ENCODE measurements at places on chromosomes 3 and 15.

DNA sequence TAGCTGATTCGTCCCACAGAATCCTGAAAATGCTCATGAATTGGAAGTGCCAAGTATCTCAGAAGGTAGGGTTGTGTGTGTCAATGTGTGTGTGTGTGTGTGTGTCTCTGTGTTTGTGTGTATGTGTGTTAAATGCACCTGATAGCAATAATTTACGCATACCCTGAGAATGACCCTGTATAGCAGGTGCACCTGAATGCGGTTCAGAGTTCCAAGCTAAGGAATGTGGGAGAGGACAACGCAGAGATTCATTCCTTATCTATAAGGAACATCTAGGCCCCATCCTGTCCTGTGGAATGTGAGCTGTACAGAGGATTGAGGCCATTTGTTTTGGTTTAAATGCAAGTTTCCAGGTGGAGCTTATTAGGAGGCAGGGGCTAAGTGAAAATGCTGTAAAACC lies 49.1 kb upstream of the NEDD4 start:
- DNase-seq, result no peak

- no peak for DNase-seq
Observed at GRCh38 chr15:88073391-88073691, 183.2 kb downstream of the NTRK3 start.

- DNase-seq, result no peak
Observed at GRCh38 chr3:62884096-62884870, 9.1 kb upstream of the CADPS start.

DNA sequence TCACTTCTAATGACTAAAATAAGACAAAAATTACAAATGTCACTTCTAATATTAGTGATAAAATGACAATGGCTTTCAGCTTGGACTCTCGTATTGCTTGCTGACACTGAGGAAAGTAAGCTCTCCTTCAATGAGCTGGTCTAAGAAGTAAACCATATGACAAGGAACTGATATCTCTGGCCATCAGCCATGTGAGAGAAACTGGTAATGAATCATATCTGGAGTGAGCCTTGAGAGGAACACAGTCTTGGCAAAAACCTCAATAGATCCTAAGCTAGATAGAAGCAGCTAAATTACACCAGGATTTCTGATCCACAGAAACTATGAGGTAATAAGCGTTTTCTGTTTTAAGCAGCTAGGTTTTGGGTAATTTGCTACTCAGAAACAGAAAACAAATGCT lies 1575.1 kb downstream of the OTOL1 start:
- peak; percentile 46 for DNase-seq

- DNase-seq, result no peak
Observed at GRCh38 chr15:52256930-52257733, 38.5 kb downstream of the MYO5C start.

- DNase-seq, result no peak
Observed at GRCh38 chr3:177035676-177036075, 161.6 kb downstream of the TBL1XR1 start.

GRCh38 chr15:90987561-90988141 lies 6.7 kb downstream of the PRC1 start:
- DNase-seq, result peak; percentile 28

- DNase-seq, result peak; percentile 27
Observed at GRCh38 chr15:51736751-51737521, 519 bp downstream of the LYSMD2 start.

- DNase-seq, result no peak
Observed at GRCh38 chr15:90839187-90840071, 29.0 kb upstream of the FURIN start.

GRCh38 chr3:15783361-15783969 lies 14.3 kb downstream of the ANKRD28 start:
- DNase-seq, result peak; percentile 76

- DNase-seq, result no peak
Observed at GRCh38 chr3:138331143-138331894, 1.7 kb upstream of the NME9 start.

GRCh38 chr3:105533960-105534359 lies 167.3 kb downstream of the ALCAM start:
- DNase-seq, result peak; percentile 18

DNA sequence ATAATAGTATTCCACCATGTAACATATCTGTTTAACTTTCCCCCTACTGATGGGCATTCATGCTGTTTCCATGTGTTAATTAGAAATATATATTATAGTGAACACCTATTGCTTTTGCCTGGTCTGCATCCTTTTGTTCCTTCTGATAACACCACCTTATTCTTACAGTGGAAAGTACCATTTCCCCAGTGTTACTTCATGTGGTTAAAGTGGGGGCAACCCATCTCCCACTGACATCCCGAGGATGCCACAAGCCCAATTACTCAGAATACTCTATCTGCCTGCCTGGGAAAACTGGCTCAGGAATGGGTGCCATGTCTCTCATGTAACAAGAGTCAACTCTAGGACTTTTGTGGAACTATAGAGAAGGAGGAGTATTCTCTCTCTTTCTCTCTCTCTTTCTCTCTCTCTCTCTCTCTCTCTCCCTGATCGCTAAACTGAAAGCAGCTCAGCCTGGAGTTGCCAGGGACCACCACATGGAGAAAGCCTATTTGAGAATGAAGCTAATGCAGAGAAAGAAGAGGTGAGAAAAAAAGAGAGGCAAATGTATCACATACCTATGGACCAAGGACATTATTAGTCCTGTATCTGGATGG lies 66.4 kb upstream of the PPIB start:
- DNase-seq, result no peak

DNA sequence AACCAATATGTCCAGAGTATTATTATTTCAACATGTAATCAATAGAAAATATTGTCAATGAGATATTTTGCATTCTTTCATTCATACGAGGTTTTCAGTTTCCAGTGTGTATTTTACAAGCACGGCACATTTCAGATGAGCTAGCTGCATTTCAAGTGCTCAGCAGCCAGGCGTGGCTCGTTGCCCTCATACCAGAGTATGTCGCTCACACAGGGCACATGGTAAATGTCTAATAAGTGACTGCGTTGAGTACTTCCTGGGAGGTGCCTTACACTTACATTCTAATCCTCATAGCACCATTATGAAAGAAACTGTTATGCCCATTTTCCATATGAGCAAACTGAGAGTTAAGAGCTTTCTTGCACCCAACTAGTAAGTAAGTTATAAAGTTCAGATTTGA lies 47.4 kb downstream of the TMEM266 start:
- DNase-seq, result peak; percentile 28

GRCh38 chr3:38549957-38550840 lies 54.1 kb downstream of the EXOG start:
- DNase-seq, result no peak

DNA sequence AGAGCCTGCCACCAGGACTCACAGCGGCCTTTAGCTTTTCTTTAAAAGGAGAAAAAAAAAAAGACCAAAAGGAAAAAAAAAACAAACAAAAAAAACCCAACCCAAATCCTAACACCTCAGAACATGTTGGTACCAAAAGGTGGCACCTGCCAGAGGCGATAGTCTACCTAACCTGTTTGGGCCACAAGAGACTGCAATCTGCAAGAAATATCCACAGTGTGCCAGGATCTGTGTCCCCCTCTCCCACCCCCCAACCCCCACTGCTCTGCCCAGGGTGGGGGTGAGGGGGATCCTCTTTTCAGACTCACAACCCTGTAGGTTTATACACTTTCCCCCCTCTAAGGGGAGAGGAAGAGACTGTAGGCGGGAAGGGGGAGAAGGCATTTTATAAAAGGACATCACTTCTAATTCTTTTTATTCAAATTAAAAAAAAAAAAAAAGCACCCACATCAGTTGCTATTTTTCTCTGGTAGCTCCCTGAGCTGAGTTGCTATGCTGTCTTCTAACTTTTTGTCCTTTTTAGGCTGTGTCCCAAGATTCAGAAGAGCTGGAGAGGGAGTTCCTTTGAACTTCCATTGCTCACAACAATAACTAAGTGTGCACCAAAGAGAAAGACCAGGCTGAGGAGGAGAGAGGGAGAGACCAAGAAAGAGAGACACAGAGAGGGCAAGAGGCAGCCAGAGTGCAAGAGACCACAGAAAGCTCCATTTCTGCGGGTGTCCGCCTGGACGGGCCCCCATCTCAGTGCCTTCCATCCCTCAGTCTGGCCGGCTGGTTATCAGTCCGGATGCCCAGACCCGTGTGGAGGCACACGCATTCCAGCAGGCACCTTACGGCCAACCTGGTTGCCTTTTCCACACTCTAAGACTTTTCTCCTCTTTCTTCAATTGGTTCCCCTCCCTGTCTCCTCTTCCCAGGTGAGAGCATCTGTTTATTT lies 48.9 kb downstream of the TLE3 start:
- no peak for DNase-seq

GRCh38 chr3:141945726-141946485 lies 69.5 kb downstream of the ATP1B3 start:
- DNase-seq, result no peak

- peak; percentile 81 for DNase-seq
Observed at GRCh38 chr3:174270841-174271240, 588.3 kb upstream of the NAALADL2 start.

GRCh38 chr3:132432639-132433038 lies 15.3 kb downstream of the DNAJC13 start:
- DNase-seq, result peak; percentile 81

- DNase-seq, result no peak
Observed at GRCh38 chr3:78871048-78871447, 896.8 kb downstream of the ROBO1 start.

DNA sequence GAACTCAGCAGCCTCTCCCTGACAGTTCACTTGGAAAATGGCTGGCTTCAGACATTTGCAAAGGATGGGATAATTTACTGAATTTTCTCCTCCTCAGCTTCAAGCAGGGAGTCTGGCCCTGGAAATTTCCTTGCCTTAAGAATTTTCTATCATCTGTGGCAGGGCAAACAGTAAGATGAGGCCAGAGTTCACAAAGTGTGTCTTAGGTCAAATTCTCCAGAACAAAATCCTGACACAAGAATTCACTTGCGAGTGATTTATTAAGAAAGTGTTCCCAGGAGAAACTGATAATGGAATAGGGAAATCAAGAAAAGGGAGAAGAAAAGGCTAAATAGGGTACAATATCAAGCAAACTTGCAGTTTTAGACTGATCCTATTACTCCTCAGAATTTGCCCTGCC lies 55.3 kb downstream of the SNTN start:
- no peak for DNase-seq

GRCh38 chr3:17845026-17845812 lies 102.8 kb upstream of the TBC1D5 start:
- no peak for DNase-seq
